ENCODE measurements at places on chromosomes 11 and 22.
A peak's percentile ranks its signal among the peaks of the same experiment; 100 is the strongest.

DNA sequence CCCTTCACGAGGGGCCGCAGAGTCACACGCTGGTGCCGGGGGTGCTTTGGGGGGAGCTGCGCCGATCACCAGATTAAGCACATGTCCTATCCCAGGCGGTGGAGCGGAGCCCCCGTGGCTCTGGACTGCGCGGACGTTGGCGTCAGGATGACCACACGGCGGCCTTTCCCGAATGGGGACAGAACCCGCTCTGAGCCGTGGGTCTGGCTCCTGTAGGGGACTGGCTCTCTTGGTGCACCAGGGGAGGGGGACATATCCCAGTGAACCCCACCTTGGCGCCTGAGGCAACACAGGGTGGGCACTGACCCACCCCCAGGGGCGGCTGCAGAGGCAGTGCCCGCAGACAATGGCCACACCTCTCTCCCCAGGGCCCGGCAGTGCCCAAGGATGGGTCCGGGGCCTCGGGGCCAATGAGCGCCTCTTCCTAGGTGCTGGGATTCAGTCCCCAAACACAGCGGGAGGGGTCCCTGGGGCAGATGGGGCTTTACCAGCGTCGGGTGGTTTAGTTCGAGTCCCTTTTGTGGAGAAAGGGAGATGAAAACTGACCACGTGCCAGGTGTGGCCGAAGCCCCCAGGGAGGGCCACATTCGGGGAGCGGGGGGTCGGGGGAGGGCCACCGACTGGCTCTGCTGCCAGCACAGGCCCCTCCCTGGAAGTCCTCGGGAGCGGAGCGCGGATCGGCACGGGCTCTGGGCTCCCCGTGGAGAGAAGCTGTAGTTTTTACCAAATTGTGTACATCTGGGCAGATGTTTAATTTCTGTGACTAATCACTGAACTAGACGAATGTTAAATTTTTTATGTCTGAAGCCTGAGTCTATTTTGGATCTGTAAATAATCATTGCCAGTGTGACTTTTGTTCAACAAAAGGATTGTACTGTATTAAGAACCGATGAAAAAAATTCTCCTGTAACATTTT is 58.9 kb downstream of the GRAMD4 start:
- no peak for DNase-seq

GRCh38 chr11:2699531-2700414 is at the start of gene KCNQ1OT1:
KCNQ1OT1 (minus strand) TSS chr11:2699994.
- peak; percentile 82 for DNase-seq

GRCh38 chr11:72570893-72571661 is 103.1 kb downstream of the PDE2A start:
- DNase-seq: no peak

- DNase-seq: no peak
Observed at GRCh38 chr11:103069367-103069766, 22.6 kb downstream of the DCUN1D5 start.

DNA sequence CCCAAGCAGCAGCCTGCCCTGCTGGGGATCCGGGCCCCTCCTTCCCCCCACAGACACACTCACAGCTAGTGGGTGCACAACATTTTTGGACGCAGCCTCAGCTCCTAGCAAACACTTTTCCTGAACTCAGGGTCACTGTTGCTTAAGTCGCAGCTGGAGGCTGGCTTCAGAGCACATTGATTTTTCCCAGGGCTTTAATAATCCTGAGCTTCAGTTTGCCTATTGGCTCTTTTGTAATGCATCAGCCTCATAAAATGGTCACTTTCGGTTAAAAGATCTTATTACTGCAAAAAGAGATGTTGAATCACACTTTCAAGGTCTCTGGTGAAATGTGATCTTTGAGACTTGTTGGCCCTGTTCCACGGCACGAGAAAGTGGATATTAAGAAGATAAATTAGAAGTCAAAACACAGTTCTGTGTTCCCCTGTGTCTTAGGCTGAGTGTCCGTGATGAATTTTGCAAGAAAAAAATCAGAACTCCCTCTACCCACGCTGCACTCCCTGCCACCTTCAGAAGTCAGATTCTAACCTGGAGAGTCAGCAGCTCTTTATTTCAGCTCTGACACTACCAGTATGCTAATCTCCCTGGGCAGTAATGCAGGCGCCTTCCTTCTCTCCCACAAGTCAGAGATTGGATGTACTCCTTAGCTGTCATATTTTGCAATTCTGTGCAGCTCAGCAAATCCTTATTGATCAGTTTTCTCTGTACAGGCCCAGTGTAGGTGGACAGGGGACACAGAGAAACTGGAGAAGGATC is 158.2 kb upstream of the E2F8 start:
- DNase-seq: no peak

DNA sequence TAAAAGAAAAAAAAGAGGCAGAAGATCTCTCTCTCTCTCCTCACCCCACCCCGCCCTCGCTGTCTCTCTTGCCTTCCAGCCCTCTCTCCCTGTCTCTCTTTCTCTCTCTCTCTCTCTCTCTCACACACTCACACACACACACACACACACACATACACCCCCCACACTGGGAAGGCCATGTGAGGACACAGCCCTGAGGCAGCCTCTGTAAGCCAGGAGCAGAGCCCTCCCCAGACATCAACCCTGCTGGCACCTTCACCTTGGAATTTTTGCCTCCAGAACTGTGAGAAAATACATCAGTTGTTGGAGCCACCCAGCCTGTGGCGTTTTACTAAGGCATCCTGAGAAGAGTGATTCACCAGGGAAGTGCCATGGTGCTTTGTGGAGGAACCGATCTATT is 14.7 kb downstream of the APOL3 start:
- DNase-seq: no peak

GRCh38 chr11:76902121-76903014 is 41.6 kb downstream of the ACER3 start:
- DNase-seq: no peak

- no peak for DNase-seq
Observed at GRCh38 chr22:27804470-27805297, 3.1 kb upstream of the MN1 start.

DNA sequence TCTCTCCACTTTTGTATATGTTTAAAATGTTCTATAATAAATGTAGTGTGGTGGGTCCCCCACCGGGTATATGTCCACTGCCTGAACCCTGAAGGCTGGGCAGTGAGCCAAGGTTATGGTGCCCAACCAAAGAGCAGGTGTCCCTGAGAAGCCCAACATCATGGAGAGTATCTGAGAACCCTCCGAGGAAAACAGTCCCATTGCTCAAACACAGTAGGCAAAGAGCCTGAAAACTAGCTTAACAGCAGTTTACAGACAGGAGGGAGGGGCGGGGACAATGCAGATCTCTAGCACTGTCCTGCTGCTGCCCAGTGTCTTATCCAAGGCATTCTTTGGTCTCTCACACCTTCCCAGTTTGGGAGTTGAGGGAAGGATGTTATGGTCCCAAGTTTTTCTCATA is 91.0 kb downstream of the TMPRSS5 start:
- no peak for DNase-seq

Measured in T-helper 17 cell (primary cell).